Cardiac muscle cell (in vitro differentiated cells and primary cell): ENCODE measurements at places on chromosomes 3 and 15. TPM values are rescaled to one million over a fixed set of nuclear protein-coding genes. Genes with fewer than 3 reads are reported as not detected.

- DNase-seq = no peak
These were observed 107.3 kb downstream of the MINAR1 start for GRCh38 chr15:79539401-79539800.

GRCh38 chr3:190617185-190617584 is 103.3 kb downstream of the IL1RAP start:
- DNase-seq = no peak

GRCh38 chr3:58116161-58116955 is 94.4 kb downstream of the DNASE1L3 start:
- DNase-seq = no peak

- no peak for DNase-seq
These were observed 33.0 kb downstream of the CCDC39 start for GRCh38 chr3:180646187-180646790.

GRCh38 chr15:92655178-92655995 is at the start of gene FAM174B:
TSS of gene FAM174B (minus strand) at chr15:92655775.
- DNase-seq = peak; percentile 80

GRCh38 chr3:72675243-72675642 is 173.0 kb downstream of the SHQ1 start:
- DNase-seq = peak; percentile 16

- DNase-seq = no peak
These were observed 40.9 kb upstream of the ULK4 start for GRCh38 chr3:42002790-42003189.

- DNase-seq = peak; percentile 64
These were observed 45.0 kb downstream of the GPR176 start for GRCh38 chr15:39874890-39875549.

DNA sequence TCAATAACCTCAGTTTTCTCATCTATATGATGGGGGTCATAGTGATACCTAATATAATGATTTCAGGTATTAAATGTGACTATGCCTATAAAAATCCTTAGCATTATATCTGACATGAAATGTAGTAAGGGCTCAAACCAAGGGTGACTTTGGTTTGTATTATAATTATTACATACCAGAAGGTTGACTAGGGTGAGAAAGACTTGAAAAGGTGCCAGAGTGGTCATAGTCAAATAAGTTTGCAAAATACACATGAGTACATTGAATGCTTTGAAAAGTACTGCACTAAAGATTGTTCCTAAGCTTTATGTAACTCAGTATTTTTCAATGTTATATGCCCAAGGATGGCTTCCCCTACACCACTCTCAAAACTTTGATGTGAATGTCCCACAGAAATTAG is 297.2 kb downstream of the ARPP21 start:
- no peak for DNase-seq

GRCh38 chr3:40088527-40089170 is 220.9 kb upstream of the EIF1B start:
- DNase-seq = no peak

GRCh38 chr15:68278345-68278594 is 725 bp downstream of the FEM1B start:
- no peak for DNase-seq

- no peak for DNase-seq
These were observed 24.3 kb downstream of the ARHGAP11B start for GRCh38 chr15:30650012-30650929.

- no peak for DNase-seq
These were observed 279.8 kb downstream of the RORA start for GRCh38 chr15:60949039-60949977.

DNA sequence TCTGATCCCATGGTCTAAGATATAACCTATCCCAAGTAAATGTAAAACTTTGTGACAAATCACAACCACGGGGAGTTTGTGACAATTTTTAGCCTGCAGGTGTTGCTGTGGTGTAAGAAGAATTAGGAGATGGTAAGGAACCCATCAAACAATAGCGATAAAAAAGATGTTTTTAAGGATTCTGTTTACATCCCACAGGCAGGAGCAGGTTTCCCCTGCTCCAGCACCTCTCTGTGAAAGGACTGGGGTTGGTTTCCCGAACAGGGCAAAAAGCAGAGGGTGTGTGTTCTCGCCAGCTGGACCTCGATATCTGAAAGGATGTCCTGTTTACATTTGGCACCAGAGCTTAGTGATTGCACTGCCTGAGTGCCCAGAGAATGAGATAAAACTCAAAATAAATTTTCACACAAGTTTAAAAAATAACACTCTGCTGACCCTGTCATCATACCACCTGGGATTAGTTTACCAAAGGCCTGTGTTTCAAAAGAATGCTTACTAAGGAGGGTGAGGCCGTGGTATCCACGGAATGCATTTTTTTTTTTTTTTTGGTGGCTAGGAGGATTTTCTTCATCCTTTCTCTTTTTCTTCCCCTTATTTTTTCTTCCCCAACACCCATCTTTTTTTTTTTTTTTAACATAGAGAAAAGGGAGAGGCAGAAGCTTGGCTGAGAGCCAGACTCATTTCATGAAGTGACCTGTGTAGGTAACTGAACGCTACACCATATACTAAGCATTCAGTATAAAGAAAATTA is 151.8 kb upstream of the DPH6 start:
- peak; percentile 70 for DNase-seq

DNA sequence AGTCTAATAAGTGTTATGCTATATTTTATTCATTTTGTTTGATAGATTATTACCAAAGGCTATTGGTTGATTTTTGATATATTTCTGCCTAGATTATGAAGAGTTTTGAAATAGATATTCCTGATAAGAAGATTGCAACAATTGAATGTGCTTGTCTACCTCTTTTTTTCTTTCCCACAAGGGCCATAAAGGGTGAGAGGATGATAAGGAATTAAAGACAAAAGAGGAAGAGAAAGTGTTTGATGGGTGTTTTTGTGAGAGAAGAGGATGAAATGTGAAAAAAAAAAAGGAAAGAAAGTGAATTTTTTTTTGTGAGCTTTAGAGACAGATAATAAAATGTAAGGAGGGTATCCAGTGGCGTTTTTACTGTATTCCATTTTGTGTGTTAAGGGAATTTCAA is 244.4 kb downstream of the CHST2 start:
- no peak for DNase-seq

DNA sequence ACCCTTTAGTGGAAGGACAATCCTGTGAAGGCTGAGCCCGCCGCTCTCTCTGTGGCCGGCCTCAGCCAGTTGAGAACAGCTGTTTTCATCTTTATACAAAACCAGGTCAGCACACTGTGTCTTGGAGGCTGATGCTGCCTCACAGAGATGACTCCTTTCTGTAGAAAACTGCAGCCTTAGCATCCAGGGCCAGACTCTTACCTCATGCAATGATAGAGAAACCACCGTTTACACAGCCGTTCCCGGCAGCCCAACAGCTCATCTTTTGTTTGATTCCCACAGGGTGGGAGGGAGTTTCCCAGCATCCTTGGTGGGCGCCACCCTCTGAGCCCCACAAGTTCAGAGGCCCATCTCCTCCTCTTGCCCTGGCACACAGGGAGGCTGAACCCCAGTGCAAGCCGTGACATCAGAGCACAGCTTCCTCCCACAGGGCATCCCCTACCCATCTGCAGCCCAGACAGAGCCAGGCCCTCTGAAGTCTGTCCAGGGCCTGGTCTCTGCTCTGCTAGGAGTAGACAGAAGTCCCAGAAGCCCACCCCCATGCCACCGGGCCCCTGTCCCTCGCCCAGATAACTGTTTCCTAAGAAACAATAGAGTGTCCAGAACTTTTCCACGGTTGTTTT is 105.0 kb downstream of the LRRK1 start:
- DNase-seq = peak; percentile 82

- no peak for DNase-seq
These were observed 6.1 kb upstream of the ZNF609 start for GRCh38 chr15:64454282-64454681.

- DNase-seq = no peak
These were observed 138.9 kb downstream of the DUT start for GRCh38 chr15:48470096-48470495.

GRCh38 chr3:174960898-174961297 is 101.8 kb downstream of the NAALADL2 start:
- no peak for DNase-seq

- no peak for DNase-seq
These were observed 366.0 kb downstream of the PTPRG start for GRCh38 chr3:61927332-61927731.

MNS1 gene
- total RNA-seq = 0.21 and 1.5 TPM in 2 replicates

RBPMS2 gene
- 18.4 and 35.4 TPM in 2 replicates for total RNA-seq

CCDC13 gene
- 1.5 and 3.3 TPM in 2 replicates for total RNA-seq

ZNF385D gene
- 0.74 and 1.3 TPM in 2 replicates for total RNA-seq

BNC1 gene
- total RNA-seq = 4.5 and 4.7 TPM in 2 replicates

ABI3BP gene
- 0.21 and 0.54 TPM in 2 replicates for total RNA-seq

CCR9 gene
- 0.21 and 0.27 TPM in 2 replicates for total RNA-seq

GBE1 gene
- 27.2 and 44.0 TPM in 2 replicates for total RNA-seq

KLF15 gene
- total RNA-seq = 9.5 and 16.5 TPM in 2 replicates

ETV5 gene
- 16.3 and 53.2 TPM in 2 replicates for total RNA-seq

RTP1 gene
- not detected in 2 replicates for total RNA-seq
